ENCODE measurements at places on chromosomes 1 and 21.

DNA sequence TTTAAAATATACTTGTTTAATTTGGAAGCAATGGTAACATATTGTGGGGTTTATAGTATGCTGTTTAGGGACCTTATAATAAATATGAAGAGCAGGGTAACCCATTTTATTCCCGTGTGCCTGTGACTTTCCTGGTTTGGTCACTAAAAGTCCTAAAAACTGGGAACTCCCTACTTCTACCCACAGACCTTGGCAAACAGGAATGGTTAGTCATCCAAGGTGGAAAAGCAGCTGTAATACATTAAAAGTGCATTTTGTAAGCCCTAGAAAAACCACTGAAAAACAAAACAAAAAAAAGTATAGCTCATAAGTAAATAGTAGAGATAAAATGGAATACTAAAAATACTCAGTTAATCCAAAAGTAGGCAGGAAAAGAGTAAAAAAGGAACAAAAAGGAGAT is 538.9 kb downstream of the LMO4 start:
- no peak for DNase-seq

DNA sequence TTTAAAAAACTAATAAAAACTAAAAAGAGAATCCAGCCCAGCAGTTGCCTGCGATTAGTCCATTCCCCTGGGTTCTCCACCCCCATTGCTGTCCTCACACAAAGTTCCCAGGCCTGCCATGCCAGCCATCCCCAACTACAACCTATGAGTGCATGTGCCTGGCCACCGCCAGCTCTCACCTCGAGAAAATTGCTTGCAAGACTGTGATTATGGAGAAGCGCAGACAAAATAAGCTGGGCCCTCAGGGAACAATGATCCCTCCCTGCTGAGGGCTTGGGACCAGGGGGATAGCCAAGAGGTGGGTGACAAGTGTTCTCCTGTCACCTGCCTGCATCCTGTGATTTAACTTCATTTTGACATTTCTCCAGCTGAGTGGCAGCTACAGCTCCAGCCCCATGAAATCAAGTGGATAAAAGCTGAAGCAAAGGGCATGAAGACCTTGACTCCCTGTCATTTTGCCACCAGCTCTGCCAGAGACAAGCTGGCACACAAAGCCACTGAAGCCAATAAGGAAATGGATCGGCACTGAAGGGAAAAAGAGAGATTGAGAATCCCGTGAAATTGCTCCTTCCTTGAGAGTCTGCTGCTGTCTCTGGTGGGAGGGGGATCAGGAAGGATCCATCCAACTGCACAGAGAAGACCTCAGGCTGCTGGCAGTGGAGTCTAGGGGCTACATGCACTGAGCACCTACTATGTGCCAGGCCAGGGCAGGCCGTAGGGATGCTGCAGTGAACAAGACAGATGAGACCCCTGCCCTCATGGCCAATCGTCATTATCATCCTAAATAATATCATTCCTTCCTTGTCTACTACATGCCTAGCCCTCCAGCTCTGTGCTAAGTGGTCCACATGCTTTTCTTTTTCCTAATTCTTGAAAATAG is 40.7 kb downstream of the MATN1 start:
- DNase-seq = no peak

- DNase-seq = no peak
Observed at GRCh38 chr1:28412731-28413130, 43.2 kb downstream of the PHACTR4 start.

GRCh38 chr1:119554183-119554582 is 47.2 kb downstream of the HSD3B1 start:
- DNase-seq = no peak

- DNase-seq = no peak
Observed at GRCh38 chr1:21568006-21568746, 59.0 kb downstream of the ALPL start.

DNA sequence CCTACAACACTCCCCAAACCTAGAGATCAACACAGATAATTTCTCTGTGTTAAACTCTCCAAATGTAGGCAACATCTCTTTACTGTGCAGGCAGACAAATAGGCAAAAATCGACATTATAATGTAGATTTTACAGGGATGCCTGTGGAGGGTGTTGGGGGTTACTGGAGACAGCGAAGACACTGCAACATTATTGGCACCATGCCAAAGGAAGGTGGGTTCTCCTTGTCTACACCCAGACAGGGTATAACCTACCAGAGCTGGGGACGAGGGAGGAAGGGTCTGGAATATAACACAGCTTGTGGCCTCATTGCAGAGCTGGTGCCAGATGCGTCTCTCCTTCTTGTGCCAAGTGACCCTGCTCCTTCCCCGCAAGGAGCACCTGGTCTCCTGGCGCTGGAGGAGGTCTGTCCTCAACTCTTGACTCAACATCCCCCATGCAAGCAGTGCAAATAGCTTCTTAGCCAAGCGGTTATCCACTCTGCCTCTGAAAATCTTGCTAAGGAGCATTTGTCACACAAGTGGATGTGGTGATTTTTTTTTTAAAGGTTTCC is 404.0 kb downstream of the PRDM2 start:
- DNase-seq = no peak

GRCh38 chr1:209485751-209486150 is 97.8 kb upstream of the CAMK1G start:
- no peak for DNase-seq

- no peak for DNase-seq
Observed at GRCh38 chr1:241503444-241503843, 16.1 kb downstream of the FH start.

DNA sequence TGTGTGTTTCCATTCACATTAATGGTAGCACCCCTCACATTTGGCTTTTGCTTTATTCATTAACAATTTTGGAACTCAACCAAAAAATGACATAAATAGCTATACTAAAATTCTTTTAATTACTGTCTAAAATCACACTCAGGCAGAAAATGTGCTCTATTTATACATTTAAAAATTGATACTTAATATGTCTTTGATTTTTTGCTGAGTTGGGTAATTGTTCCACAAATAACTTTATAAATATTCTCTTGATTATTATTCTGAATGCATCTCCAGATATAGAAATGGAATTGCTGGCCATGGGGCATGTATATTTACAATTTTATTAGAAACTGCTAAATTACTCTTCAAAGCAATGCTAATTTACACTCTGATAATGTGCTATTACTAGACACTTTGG is 658.7 kb upstream of the CHRM3 start:
- DNase-seq = no peak

DNA sequence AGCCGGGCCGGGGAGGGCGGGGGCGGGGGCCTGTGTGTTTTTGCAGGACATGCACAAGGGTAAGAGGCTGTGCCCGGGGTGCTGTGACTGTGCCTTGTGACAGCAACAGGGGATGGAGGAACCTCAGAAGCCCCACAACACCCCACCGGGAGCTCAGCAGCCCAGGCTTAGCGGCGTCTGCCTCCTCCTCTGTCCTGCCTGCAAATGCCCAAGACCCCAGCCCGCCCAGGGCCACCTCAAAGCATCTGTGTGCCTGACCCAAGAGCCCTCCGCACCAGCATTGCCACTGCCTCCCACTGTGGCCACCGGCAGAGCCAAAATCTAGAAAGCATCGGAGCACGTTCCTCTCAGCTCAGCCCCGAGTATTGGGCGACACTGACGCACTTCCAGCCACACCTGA is 2.7 kb upstream of the ACTRT2 start:
- no peak for DNase-seq

GRCh38 chr1:64243757-64244080 is 40.3 kb downstream of the UBE2U start:
- DNase-seq = no peak

GRCh38 chr1:150981177-150981804 is 801 bp upstream of the ANXA9 start:
- no peak for DNase-seq

- DNase-seq = no peak
Observed at GRCh38 chr21:41613533-41613909, 105.6 kb upstream of the TMPRSS2 start.

GRCh38 chr1:25099343-25099951 is 132.9 kb downstream of the SYF2 start:
- DNase-seq = no peak

GRCh38 chr1:26067432-26067911 is at the start of gene TRIM63:
Gene TRIM63, minus strand, starts transcription at chr1:26067630. Its CDS starts 136 bp downstream, at chr1:26067494.
- no peak for DNase-seq

- no peak for DNase-seq
Observed at GRCh38 chr1:94209425-94209824, 28.0 kb downstream of the ARHGAP29 start.

DNA sequence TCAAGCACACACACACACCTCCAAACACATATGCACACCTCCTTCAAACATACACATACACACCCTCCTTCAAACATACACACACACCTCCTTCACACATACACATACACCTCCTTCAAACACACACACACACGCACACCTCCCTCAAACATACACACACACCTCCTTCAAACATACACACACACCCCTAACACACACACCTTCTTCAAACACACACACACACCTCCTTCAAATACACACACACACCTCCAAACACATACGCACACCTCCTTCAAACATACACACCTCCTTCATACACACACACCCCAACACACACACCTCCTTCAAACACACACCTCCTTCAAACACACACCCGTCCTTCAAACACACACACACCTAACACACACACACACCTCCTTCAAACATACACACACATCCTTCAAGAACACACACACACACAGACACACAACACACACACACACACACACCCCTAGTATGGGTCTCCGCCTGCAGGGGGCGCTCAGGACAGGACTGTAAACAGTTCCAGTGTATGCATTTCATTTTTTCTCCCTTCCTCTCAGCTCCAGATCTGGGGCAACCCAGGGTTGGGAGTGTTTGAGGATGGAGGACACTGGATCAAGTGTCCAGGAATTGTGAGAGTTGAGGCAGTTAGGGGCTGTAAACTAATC is 12.1 kb downstream of the LGR6 start:
- no peak for DNase-seq

All from keratinocyte (primary cell).